ENCODE measurements at places on chromosomes 13 and 19.

GRCh38 chr13:76012091-76012721 lies 376.1 kb downstream of the LMO7 start:
- DNase-seq, result no peak

- no peak for DNase-seq
Measured at GRCh38 chr19:54790711-54791110, 12.7 kb upstream of the KIR2DL4 start.

- no peak for DNase-seq
Measured at GRCh38 chr13:25394402-25395060, 22.8 kb downstream of the ATP8A2 start.

- no peak for DNase-seq
Measured at GRCh38 chr13:31772231-31772630, 32.9 kb downstream of the RXFP2 start.

DNA sequence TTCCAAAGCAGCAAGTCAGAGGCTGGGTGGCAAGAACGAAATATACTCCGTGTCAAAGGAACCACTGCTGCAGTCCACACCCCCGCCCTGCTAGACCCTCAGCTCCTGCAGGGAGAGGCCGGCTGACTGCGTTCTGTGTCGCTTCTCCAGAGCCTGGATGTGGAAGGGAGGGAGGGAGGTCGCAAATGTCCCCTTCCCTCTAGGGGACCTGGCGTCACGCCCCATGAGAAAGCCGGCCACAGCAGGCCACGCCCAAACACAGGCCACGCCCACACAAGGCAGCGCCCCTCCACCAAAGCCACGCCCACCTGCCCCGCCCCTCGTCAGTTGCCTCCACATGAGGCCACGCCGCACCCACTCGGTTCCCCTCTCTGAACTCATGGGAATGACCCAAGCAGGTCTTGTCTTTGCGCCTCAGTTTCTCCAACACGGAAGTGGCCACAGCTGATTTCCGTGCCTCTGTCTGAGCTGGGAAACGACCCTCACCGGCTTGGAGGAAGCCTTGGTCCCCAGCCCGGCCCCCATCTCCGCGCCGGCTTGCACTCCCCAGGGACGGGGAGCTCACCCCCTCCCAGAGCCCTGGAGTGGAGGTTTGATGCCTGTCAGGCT lies 38.4 kb upstream of the TCF3 start:
- DNase-seq, result no peak

GRCh38 chr19:16042533-16043085 lies 33.7 kb upstream of the TPM4 start:
- no peak for DNase-seq

DNA sequence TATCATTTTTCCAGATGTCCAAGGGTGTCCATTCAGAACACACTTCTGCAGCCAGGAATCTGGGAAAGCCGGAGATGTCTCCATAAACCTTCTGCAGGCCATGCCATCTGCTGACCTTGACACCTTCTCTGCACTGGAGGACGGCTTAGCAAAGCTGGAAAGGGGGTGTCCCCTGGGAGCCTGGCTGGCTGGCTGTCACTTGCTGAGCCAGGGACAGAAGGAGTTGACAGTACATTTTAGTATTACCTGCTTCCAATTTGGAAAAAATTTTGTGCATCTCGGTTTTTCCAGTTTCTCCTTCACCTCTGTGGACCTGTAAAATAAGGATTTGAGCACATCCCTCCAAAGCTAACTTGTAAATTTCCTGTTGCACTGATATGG lies 8.1 kb upstream of the CHST8 start:
- no peak for DNase-seq

DNA sequence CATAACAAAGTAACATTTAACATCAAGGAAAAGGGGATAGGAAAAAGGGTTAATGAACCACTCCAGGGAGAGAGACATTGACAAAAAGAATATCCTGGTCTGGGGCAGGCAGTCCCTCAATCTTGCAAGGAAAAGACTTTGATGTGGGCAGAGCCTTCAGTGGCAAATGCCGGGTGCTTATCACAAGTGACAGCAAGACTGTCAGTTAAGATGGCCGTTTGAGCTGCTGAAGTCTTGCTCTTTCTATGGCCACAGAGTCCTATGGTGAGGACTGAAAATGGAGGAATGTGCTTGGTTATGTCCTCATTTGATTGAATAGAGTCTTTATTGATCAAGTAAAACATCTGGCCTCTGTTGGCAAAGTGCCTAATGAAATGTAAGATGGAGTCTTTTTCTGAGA lies 112.1 kb downstream of the B3GLCT start:
- DNase-seq, result no peak

DNA sequence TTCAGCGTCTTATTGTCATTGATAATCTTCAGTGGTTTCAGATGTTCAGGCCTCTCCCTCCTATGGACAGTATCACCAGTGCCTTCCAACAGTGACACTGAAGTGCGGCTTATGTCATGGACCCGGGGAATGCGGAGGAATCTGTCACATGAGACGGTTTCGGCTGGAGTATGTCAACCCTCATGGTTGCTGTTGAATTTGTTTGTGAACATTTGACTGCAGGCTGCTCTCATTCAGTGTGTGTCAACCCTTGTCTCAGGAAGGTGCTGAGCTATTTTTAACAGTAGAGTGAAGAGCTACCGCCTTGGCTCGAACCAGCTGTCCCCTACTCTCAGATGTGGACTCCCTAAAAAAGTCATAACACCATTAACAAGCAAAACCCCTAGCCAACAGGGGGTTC lies 138.8 kb upstream of the RNF113B start:
- no peak for DNase-seq

- peak; percentile 81 for DNase-seq
Measured at GRCh38 chr19:12801466-12802266, at the start of the genes PRDX2 and THSD8. TSS of gene PRDX2 (minus strand) at chr19:12801800. CDS start at chr19:12801261, 539 bp downstream. TSS of gene THSD8 (plus strand) at chr19:12802069. CDS start at chr19:12802072, 3 bp downstream.

DNA sequence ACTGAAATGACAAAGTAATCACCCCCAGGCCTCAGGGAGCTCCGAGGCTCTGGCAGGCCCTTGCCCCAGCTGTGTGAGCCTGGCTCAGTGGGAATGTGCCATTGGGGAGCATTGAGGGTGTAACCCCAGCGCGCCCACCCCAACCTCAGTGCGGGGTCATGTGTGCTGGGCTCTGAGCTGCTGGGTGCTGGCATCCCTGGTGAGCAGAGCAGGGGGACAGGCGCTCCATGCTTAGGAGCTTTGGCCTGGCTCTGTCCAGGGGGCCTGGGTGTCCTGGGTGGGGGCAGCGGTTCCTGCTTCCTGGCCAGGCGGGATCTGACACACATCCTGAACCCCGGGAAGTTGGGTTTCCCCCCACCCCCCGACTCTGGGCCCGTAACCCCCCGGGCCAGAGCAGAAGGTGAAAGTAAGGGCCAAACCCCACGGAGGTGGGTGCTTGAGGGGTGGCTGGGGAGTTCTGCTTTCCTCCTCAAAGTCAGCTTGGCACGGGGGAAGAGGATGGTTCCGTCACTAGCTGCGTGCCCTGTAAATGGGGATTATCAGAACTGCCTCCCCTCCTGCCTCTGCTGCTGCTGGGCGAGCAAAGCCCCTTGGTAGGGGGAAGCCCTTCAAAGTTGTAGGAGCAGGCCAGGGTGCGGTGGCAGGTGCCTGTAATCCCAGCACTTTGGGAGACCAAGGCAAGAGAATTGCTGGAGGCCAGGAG lies 1.7 kb downstream of the LRP3 start:
- DNase-seq, result no peak

GRCh38 chr13:52345048-52345447 lies 60.9 kb downstream of the THSD1 start:
- DNase-seq, result no peak

GRCh38 chr19:37317403-37318209 lies 53.3 kb upstream of the ZNF527 start:
- DNase-seq, result peak; percentile 95

DNA sequence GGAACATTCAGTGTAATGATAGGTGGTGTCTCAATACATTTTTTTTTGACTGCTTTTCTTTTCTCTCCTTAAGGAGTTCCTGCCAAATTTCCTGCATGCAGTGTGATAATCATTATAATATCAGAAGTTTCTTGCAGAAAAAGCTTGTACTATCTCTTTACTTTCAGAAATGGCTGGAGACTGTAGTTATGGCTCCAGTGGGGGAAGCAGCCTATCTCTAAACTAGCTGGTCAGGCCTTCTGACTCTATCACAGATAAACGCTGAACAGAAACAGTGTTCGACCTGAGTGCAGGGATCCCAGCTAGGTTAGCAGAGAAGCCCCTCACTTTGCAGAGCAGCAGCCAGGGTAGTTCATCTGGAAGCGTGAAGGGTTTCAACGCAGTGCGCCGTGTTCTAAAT lies 1.9 kb downstream of the CCNE1 start:
- no peak for DNase-seq

- DNase-seq, result no peak
Measured at GRCh38 chr19:35380450-35381124, 9.7 kb downstream of the GPR42 start.

DNA sequence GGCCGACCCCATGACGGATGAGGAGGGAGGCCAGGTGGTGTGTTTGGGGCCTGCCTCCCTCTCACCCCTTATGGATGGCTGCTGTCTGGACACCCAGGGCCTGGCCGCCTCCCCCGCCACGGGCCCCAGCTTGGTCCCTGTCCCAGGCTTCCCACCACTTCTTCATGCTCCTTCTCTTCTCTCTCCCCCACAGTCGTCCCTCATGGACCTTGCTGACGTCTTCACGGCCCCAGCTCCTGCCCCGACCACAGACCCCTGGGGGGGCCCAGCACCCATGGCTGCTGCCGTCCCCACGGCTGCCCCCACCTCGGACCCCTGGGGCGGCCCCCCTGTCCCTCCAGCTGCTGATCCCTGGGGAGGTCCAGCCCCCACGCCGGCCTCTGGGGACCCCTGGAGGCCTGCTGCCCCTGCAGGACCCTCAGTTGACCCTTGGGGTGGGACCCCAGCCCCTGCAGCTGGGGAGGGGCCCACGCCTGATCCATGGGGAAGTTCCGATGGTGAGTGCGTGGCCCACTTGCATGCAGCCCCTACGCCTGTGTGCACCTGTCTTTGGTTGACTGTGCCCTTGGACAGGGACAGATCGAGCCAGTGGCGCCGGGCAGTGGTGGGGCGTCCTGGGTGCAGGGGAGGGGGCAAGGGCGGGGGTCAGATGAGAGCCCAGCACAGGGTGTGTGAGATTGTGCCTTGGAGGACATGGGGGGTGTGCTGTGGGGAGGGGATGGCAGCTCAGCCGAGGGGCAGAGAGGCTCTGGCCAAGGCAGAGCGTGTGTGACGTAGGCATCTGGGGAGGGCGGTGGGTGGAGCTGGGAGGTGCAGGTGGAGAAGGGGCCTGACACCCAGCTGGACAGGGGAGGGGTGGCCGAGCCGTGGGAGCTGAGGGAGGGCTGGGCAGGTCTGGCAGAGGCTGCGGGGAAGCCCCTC lies 16.8 kb downstream of the EPN1 start:
- DNase-seq, result no peak

DNA sequence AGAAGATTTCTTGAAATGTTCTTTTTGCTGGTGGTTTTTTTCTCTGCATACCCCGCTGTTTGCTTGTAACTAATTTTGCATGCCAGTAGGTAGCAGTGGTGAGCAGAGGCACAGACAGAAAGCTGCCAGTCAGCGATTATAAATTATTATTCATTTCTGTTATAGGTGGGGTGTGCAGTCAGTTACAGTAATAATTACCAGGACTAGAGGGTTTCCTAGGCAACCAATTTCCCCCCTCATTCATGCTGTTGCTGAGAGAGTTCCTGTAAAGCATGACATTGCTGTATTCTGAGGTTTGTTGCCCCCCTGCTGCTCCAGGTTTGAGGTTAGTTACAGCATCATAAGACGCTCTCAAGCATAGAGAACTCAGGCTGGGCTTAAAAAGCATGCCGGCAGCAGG lies 104.5 kb downstream of the URI1 start:
- peak; percentile 5 for DNase-seq
